Activated CD4-positive, alpha-beta T cell treated with anti-CD3 and anti-CD28 coated beads for 36 hours (primary cell): ENCODE measurements at places on chromosomes 1 and 21. TPM values are rescaled to one million over a fixed set of nuclear protein-coding genes. Genes with fewer than 3 reads are reported as not detected.

- peaks cover 1% of the 10 kb centered on the region for H3K27me3 ChIP-seq
- H3K27ac ChIP-seq: no peak overlapping the region
- no peaks in the 10 kb centered on the region for H3K36me3 ChIP-seq
- no peak for DNase-seq
These were observed 30.9 kb downstream of the KCNT2 start for GRCh38 chr1:196577386-196577785.

DNA sequence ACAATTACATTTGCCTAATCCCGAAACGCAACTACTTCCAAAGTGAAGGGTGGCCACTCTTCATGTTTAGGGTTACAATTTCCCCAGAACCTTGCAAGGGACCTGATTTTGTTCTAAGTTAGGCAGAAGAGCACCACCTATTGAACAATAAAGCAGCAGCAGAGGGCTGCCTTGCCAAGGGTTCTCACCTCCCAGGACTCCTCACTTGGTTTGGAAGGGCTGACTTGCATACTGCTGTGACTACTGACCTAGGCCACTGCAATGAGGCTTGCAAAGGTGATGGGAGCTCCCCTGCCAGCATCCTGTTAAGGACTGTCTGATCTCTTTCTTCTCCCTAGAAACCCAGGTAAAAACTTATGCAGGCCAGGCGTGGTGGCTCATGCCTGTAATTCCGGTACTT, 14.2 kb downstream of the MTOR start:
- peaks cover 40% of the 10 kb centered on the region for H3K36me3 ChIP-seq
- peaks cover 7% of the 10 kb centered on the region for H3K4me1 ChIP-seq
- no peak overlapping the region for H3K4me3 ChIP-seq
- DNase-seq: no peak

- DNase-seq: no peak
- H3K27me3 ChIP-seq: no peaks in the 10 kb centered on the region
- no peak overlapping the region for H3K4me3 ChIP-seq
- no peak overlapping the region for H3K27ac ChIP-seq
These were observed 49.0 kb downstream of the MRPL37 start for GRCh38 chr1:54248966-54249365.

- no peak overlapping the region for H3K27ac ChIP-seq
- H3K27me3 ChIP-seq: peaks cover 4% of the 10 kb centered on the region
- H3K36me3 ChIP-seq: no peaks in the 10 kb centered on the region
- H3K4me1 ChIP-seq: no peaks in the 10 kb centered on the region
These were observed 127.7 kb upstream of the AJAP1 start for GRCh38 chr1:4526747-4527146.

Gene HSF2BP
- total RNA-seq: 1.5 TPM

Gene IQGAP3
- 16.0 TPM for total RNA-seq
